ENCODE measurements at places on chromosomes 13 and 19.

GRCh38 chr19:33736158-33736557, 60.5 kb upstream of the KCTD15 start:
- DNase-seq: no peak

- DNase-seq: no peak
Observed at GRCh38 chr13:37495046-37495445, 103.5 kb downstream of the POSTN start.

DNA sequence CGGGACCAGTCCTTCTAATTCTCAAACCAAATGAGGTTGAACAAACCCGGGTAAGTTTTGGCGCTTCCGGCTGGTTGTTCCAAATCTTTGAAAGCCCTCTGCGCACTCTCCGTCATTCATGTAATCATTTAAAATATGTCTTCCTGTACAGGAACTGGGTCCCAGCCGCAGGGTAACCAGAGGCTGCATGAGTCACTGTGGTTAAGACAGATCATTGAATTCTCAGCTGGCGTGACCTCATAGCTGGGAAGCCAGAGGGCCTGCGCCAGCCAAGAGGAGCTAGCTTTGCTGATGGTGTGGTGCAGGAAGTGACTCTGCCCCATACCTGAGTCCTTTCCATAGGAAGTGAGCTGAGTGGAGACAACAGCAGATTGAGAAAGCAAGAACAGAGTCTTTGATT, 135.2 kb downstream of the TSHZ3 start:
- DNase-seq: peak; percentile 73

DNA sequence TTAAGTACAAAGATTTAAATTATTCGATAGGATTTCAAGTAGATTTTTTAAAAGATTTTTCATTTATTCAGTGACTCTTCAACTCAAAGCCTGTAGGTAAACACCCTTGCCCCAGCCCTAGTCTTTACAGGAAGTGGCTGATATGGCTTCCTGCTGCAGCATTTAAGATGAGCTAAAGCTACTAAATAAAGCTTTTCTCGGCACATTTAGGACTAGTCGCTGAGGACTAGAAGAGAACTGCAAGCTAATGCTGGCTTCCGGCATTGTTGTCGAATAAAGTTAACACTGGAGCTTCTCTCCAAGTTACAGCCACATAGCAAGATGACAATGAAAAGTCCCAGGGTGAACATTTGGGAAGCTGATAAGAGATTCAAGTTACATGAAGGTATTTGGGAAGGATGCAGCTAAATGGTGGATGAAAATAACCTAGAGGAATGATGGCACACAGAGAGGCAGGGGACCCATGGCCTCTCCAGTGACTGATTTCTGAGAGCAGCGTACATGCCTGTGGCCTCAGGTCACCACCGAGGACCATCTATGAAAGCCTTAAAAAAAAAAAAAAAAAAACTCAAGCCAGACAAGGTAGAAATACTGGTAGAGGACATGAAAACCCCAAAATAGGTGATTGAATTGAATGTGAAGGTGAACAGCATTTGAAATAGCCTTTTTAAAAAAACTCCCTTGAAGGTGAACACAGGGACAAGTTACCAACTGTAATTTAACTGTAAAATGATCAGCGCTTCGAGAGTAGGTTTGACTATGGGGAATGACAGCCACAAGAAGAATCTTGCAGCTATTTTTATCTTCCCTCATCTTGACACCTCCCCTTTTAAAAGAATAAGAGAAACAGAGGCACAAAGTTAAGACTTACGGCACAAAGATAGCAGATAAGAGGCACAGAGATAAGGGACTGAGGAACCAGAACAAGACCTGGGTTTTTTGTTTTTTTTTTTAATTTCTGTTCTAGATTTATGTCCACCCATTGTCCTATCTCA, 155.4 kb downstream of the DCT start:
- no peak for DNase-seq

- DNase-seq: no peak
Observed at GRCh38 chr19:51559240-51559639, 11.8 kb upstream of the ZNF175 start.

GRCh38 chr19:44112802-44113137, 429 bp upstream of the ZNF225 start:
- DNase-seq: no peak

DNA sequence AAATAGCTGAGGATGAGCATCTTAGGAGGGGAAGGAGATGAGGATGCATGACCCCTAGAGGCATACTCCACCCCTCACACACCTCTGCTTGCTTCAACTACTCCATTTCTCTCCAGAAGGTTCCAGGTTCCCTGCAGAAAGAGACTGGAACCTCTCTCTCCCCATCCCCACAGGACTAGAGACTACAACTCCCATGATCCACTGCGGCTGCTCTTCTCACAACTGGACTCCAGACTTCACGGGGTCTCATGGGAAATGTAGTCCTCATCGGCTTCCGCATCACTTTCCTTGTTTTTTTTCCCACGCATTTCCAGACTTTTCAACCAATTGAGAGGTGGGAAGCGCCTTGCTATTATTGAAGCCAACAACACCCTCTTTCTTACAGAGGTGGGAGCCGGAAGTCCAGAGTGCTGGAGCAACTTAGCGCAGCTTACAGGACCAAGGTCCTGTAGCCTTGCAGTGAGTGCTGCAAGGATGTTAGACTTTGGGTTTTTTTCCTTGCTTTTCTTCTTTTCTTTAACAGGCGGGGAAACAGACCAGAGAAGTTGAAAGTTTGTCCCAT, 13.9 kb upstream of the CACNG6 start:
- DNase-seq: peak; percentile 17

- DNase-seq: no peak
Observed at GRCh38 chr13:91894316-91894715, 495.9 kb downstream of the GPC5 start.

DNA sequence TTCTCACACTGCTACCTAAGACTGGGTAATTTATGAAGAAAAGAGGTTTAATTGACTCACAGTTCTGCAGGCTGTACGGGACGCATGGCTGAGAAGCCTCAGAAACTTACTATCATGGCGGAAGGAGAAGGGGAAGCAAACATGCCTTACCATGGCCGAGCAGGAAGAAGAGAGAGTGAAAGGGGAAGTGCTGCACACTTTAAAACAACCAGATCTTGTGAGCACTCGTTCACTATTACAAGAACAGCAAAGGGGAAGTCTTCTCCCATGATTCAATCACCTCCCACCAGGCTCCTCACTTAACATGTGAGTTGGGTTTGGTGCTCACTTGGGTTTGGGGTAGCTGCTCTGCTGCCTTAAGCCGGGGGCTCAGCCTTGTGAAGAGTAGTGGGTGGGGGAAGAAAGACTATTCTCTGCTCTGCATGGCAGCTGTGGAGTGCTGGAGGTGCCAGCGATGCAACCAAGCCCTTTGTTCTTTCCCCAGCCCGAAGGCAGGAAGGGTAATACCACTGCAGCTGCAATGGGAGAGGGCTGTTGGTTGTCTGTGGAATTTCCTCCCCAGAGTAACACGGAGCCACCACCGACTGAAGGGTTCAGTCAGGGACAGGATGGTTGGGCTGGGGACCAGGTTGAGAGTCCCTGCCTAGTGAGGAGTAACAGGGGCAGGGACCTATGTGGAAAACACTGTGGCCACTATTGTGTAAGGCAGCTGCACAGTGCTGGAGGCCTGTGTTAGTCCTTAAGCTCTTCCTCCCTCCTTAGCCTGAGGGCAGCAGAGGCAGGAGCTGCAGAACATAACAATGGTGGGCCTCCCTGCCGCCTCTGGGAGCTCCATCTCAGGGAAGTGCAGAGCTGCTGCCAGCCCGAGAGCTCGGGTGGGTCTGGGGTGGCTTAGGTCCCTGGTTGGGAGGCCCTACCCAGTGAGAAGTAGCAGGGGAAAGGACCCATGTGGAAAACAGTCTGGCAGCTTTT, 1262.5 kb downstream of the EFNB2 start:
- DNase-seq: no peak

GRCh38 chr13:68057836-68058235, 827.7 kb upstream of the PCDH9 start:
- DNase-seq: no peak

GRCh38 chr13:106917024-106917571, 349.2 kb upstream of the ARGLU1 start:
- no peak for DNase-seq

DNA sequence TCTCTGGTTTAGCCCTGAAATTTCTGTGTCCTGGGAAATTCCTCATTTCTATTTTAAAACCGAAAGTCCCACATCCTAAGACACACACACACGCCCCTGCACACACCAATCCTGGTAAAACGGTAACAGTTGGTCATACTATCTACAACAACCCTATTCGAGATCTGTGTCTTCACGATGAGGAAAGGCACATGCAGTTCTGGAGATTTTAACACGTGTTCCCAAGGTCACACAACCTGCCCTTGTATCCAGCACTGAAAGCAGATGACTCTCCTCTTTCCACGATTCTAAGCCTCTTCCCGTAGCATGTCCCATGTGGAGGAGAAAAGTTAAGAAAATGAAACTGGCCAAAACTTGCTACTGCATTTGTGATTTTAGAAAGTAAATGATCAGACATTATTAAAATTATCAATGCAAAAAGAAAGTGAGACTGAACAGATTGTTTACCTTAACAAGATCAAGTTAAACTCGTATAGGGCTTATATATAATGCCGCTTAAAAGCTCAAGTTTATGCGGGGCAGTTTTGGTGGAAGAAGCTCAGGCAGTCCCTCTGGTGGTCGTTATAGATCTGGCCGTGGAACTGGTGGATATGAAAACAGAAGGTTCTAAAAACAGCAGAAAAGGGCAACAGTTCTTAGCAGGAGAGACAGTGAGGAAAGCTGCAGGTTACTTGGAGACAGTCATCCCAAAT, 32.7 kb downstream of the VSTM1 start:
- DNase-seq: no peak
